ENCODE measurements at places on chromosomes 4 and X. TPM values are rescaled to one million over a fixed set of nuclear protein-coding genes. Genes with fewer than 3 reads are reported as not detected.

GRCh38 chrX:68163441-68163840 is 269.9 kb downstream of the OPHN1 start:
- no peak for DNase-seq

DNA sequence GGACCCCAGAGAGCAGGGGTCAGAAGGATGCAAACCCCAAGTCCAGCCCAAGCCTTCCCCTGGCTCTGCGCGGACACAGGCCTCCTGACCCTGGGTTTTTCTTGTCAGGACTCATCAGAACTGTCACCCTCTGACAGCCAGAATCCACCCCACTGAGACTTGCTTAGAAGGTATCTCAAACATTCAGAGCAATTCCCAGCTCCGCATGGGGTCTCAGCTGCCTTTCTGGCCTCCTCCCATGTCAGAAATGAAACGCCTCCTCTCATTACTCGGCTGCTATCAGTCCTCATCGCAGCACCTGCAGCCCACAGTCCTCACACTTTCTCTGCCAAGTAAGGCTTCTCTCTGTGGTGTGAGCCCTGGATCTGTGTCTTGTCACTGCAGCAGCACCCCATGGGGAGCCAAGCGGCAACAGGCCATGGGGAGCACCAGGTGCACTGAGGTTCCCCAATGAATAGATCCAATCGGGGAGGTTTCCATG is 97.8 kb downstream of the WFS1 start:
- DNase-seq = no peak

GRCh38 chr4:31620476-31620875 is 900.3 kb downstream of the PCDH7 start:
- no peak for DNase-seq

DNA sequence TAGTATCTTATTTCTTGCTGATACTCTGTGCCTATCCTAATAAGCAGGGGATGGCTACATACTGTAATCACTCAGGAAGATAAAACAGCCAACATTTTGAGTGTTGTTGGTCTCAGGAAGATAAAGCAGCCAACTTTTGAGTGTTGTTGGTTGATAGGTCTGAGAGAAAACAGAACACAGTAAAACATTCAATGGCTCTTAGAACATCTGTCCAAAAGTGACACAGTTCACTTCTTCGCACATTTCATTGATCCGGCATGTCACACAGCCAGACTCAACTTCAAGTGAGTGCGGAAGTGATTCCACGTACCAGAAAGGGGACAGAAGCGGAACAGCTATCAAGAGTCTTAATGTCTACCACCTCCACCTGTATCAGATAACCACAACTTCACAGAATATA is 87.3 kb upstream of the DMD start:
- no peak for DNase-seq

- DNase-seq = no peak
These were observed 23.9 kb downstream of the APOO start for GRCh38 chrX:23883737-23884354.

DNA sequence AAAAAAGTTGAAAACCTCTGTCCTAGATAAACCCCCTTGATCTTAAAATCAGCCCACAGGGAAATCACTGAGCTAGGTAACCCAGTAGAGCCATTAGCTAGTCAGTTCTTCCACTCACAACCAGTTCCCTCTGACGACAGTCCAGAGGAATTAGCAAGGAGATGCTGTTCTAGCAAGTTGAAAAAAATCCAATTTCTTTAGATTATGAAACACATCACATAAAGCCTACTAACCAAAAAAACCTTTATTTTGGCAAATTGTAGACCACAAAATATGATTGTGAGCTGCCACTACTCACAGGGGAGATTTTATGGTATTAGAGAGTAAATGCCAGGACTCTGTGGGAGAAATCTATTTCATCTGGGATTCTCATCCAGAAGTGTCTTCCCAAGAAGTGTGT is 22.6 kb downstream of the ADAMTS3 start:
- no peak for DNase-seq

The TMSB15A gene
- not detected for polyA plus RNA-seq

DNA sequence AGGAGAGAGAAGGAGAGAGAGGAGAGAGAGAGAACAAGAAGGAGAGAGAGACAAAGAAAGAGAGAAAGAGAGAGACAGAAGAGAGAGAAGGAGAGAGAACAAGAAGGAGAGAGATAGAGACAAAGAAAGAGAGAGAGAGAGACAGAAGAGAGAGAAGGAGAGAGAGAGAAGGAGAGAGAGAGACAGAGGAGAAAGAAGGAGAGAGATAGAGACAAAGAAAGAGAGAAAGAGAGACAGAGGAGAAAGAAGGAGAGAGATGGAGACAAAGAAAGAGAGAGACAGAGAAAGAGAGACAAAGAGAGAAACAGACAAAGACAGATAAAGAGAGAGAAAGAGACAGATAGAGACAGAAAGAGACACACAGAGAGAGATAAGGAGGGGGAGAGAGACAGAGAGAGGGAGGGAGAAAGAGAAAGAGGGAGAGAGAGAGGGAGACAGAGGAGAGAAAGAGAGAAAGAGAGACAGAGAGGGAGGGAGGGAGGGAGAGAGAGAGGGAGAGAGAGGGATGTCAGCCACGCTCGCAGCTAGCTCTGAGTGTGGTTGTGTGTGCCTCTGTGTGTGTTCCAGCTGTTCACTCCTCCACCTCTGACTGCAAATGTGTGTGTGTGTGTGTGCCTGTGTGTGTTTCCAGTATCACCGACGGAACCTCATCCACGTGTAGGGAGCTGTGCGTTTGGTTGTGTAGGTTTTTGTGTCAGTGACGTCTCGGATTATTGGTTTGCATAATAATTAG is 105.8 kb downstream of the CRLF2 start:
- no peak for DNase-seq

The SHISA3 gene
- polyA plus RNA-seq = not detected

The ARR3 gene
- polyA plus RNA-seq = not detected

The IGSF1 gene
- polyA plus RNA-seq = not detected

GRCh38 chr4:56434599-56435139 is 746 bp downstream of the PPAT start:
- no peak for DNase-seq

DNA sequence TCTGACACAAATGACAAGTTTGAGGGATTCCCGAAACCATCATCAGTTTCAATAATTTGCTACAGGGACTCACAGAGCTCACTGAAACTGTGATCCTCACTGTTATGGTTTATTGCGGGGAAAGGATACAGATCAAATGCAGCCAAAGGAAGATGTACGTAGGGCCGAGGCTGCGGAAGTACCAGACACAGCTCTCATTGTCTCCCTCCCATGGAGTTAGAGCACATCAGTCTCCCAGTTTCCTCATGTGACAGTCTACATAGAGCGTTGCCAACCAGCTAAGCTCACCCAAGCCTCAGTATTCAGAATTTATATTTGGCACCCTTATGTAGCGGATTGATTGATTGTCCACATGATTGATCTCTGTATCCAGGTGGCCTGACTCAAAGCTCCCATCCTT is 137.8 kb upstream of the TENM3 start:
- no peak for DNase-seq

The BST1 gene
- 0.46 TPM for polyA plus RNA-seq

The UBE2A gene
- polyA plus RNA-seq = 79.7 TPM

The FGD1 gene
- polyA plus RNA-seq = 0.68 TPM

- no peak for DNase-seq
These were observed at the start of gene MAGEA10 for GRCh38 chrX:152138388-152138784. MAGEA10 (minus strand) TSS chrX:152138577; CDS start chrX:152135620, 2,957 bp downstream.

DNA sequence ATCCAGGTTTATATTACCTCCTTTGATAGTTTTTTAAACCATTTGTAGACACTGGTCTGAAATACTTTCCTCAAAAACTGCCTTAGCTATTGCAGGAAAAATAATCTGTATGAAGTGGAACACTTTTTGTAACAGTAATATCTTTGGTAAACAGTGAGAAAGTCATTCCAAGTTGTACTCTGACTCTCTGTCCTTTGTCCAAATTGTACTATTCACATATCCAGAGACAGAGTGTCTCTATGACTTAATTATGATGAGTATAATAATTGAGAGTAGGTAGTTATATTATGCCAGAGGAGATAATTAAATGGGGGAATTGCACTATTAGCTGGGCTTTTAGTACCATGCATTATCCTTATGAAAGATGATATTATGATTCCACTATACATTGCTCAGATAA is 112.6 kb upstream of the LCORL start:
- DNase-seq = no peak

The CLIC2 gene
- polyA plus RNA-seq = not detected
